Stimulated activated CD4-positive, alpha-beta T cell treated with anti-CD3 and anti-CD28 coated beads, Interleukin-12 subunit alpha, Interleukin-12 subunit beta, amount 100 ng/mL, for 4 hours (primary cell): ENCODE measurements at places on chromosomes 13 and 19.

GRCh38 chr13:71610876-71611275 lies 256.1 kb downstream of the DACH1 start:
- no peak for DNase-seq

- DNase-seq, result no peak
Measured at GRCh38 chr19:4316956-4317355, 12.6 kb downstream of the FSD1 start.

DNA sequence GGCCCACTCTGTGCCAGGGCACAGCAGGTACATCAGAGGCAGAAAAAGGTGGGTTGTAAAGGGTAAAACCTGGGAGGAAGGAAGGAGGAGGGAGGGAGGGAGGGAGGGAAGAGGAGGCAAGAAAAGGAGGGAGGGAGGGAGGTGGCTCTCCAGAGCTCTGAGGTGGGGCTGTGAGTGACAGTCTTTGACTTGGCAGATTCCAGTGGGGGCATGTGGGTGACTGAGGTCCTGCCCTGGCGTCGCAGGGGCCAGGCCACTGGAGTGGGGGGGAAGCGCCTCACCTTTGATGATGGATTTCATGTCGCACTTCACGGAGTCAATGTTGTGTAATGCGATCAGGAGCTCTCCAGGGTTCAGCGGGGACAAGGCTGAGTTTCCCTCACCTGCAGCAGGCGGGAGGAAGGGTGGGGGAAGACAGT lies 6.0 kb upstream of the RSPH6A start:
- DNase-seq, result no peak

DNA sequence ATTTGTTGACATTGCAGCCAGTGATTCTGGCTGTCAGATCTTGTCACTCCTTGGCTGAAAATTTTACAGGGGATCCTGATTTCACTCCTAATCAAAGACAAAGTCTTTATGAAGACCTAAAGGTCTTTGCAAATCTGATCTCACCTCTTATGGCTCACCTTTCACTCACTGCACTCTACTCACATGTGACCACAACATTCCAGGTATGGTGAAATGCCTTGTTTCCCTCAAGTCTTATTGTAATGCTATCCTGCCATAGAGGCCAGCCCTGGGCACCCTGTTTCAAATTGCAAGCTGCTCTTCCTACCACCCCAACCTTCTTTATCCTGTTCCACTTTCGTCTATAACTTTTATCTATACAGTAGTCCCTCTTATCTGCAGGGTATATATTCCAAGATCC lies 200.1 kb downstream of the NDFIP2 start:
- DNase-seq, result no peak

- DNase-seq, result no peak
Measured at GRCh38 chr13:75864718-75865117, 228.6 kb downstream of the LMO7 start.

DNA sequence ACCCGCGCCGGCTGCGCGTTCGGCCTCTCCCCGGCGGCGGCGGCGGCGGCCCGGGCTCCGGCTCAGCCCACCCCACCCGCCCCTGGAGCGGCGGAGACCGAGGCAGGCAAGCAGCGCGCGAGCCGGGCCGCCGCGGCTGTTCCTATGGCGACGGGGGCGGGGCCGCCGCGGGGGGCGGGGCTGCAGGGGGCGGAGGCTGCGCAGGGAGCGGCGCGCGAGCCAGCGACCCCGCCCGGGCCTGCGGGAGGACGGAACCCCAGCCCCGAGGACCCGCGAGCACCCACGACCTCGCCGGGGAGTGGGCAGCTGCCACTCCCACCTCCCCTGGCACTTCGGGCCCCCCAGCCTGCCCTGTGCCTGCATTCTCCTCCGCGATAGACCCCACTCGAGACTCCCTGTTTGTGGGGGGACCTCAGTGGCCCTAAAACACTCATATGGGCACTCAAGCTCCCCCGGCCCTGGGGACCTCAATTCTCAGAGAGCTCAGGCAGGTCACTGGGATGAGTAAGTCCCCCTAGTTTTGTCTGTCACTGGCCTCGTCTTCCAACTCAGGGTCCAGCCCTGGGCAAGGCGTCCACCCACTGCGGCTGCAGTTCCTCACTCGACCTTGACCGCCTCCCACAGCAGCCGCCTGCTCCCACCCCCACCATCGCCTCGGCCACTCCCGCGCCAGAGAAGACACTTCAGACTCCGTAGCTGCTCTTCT lies at the start of gene CTXN1:
TSS of gene CTXN1 (minus strand) at position 115 of the 706 bp plus-strand sequence. CDS start 597 bp downstream, outside the sequence.
- DNase-seq, result peak; percentile 82

- peak; percentile 71 for DNase-seq
Measured at GRCh38 chr19:56367829-56368711, 25.3 kb downstream of the ZNF582 start.

GRCh38 chr19:42276821-42277220 lies 7.8 kb downstream of the CIC start:
- DNase-seq, result no peak

DNA sequence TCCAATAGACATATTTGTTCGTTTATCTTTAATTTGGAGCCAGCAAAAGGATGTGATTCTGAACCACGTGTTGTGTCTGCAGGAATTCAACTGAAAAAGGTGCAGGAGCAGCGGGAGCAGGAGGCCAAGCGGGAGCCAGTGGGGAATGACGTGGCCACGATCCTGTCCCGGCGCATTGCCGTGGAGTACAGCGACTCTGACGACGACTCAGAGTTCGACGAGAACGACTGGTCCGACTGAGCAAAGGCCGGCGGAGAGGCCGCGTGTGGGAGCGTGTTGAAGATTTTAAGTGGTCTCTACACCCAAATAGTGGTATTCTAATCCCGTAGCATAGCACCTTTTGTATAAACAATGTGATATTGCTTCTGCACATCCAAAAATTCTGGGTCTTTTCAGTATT lies 75.0 kb downstream of the GPR12 start:
- no peak for DNase-seq

DNA sequence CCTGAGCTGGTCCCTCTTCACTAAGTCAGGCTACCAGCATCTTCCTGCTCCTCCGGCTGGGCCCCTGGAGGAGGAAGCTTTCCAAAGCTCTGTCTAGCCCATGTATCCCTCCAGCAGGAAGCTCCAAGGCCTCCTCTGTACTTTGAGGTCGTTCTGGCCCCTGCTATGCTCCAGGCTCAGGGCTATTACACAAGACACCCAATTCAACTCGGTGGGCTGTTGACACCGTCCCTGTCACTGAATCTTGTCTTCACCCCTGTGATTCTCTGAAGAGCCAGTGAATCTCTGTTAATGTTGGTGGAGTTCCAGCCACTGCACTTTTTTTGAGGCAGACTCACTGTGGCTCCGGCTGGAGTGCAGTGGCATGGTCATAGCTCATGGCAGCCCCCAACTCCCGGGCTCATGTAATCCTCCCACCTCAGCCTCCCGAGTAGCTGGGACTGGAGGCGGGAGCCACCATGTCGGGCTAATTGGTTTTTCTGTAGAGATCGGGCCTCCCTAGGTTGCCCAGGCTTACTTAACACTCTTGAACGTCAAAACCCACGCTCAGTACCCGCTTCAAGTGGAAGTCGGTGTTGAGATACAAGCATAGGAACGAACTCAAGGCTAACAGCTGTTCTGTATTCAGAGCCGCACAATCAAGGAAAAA lies 512 bp upstream of the REX1BD start:
- DNase-seq, result no peak

GRCh38 chr13:70370924-70371323 lies 262.7 kb upstream of the KLHL1 start:
- no peak for DNase-seq

DNA sequence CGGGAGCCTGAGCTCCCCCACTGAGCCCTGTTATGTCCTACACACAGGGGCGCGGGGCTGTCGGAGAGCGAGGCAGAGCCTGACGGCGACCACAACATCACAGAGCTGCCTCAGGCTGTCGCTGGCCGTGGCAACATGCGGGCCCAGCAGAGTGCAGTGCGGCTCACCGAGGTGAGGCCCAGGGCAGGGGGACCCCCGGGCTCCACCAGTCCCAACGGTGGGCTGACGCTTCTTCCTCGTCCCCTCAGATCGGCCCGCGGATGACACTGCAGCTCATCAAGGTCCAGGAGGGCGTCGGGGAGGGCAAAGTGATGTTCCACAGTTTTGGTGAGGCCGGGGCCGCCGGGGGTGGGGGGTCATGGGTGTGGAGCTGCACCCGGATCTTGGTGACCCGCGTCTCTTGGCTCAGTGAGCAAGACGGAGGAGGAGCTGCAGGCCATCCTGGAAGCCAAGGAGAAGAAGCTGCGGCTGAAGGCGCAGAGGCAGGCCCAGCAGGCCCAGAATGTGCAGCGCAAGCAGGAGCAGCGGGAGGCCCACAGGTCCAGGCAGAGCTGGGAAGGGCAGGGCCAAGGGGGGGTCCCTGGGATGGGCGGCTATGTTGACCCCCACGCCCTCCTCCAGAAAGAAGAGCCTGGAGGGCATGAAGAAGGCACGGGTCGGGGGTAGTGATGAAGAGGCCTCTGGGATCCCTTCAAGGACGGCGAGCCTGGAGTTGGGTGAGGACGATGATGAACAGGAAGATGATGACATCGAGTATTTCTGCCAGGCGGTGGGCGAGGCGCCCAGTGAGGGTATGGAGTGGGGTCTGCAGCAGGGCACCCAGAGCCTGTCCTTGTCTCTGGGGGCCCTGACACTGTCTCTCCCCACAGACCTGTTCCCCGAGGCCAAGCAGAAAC lies 1.2 kb upstream of the P2RY11 start:
- DNase-seq, result no peak

DNA sequence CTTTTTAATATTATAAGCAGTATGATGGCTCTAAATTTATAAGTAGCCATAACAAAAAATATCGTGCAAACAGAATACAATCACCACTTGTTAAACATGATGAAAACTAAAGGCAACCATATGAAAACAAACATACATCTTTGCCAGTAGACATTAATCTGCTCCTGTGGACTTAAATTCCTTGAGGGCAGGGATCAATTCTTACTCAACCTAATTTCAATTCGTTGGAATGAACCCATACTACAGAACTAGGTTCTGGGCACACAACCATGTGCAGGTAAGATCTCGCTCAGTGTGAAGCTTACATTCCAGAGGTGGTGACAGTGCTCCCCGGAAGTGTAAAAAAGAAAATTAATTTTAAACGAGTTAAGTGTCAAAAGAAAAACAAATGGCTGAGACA lies 13.4 kb downstream of the TBC1D4 start:
- DNase-seq, result no peak

GRCh38 chr13:24135674-24136300 lies 24.7 kb upstream of the SPATA13 start:
- no peak for DNase-seq

DNA sequence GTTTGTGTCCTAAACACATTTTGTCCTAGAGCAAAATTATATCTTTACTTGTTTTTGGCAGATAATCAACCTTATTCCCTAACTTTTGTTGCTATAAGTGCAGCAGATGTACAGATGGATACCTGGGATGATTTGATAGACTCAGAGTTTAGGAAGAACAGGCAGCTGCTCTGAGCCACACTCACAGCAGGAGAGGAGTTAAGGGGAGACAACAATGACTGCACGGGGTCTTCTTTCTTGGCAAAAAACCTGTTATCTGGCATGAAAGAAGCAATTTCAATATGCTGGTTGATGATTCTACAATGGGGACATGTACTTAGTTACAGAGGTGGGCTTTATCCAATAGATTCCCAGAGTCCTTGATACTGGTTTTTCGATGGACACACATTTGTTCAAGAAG lies 258.9 kb upstream of the PCDH9 start:
- no peak for DNase-seq

GRCh38 chr13:66829803-66830202 lies 400.3 kb downstream of the PCDH9 start:
- DNase-seq, result no peak

DNA sequence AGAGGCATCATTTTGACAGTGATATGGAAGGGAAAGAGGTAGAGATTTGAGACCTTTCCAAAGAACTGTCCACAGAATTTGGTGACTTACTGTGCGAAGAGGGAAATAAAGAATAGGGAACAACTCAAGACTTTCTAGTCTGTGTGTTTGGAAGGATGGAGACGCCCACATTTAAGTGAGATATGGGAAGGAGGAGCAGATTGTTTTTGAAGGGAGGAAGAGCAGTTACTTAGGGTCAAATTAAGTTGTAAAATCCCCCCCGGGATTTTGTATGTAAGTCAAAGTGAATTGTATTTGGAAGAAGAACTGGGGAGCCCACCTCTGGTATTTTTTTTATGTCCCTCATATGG lies 1.2 kb downstream of the USPL1 start:
- DNase-seq, result no peak

GRCh38 chr13:35648201-35648600 lies 171.7 kb upstream of the MAB21L1 start:
- DNase-seq, result no peak

GRCh38 chr13:114147803-114148520 lies 15.5 kb upstream of the RASA3 start:
- no peak for DNase-seq

DNA sequence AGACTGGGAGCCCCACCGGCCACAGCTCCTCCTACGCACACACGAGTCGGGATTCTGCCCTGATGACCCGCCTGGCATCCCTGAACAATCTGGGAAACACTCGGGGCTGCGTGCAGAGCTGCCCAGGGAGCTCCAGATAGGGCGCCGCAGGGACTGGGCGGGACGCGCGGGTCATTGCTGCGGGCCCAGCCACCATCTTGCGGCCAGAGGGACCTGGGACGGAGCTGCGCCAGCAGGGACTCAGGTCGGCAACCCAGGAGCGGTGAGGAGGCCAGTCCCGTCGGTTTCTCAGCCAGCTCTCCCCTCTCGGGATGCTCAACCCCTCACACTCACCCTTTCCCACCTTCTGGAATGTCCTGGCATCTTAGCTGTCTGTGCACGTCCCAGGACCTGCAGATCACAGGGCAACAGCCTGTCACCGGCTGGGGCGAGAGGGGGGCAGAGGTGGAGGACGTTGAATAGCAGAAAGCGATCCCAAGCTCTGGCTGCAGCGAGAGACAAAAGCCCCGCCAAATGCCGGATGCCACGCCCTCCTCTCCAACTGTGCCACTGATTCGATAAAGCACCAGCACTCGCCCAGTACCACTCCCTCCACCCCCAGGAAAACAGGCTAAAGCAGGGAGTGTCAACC lies 20.4 kb upstream of the ZNF91 start:
- peak; percentile 5 for DNase-seq

GRCh38 chr13:44224450-44225149 lies 149.0 kb upstream of the SERP2 start:
- DNase-seq, result no peak

GRCh38 chr13:21929400-21929799 lies 258.5 kb downstream of the FGF9 start:
- DNase-seq, result no peak

- no peak for DNase-seq
Measured at GRCh38 chr19:45860359-45861259, 2.3 kb downstream of the SYMPK start.

- no peak for DNase-seq
Measured at GRCh38 chr19:21585281-21585890, 80.0 kb downstream of the ZNF429 start.

GRCh38 chr13:43769529-43769928 lies 17.2 kb downstream of the ENOX1 start:
- DNase-seq, result no peak

- no peak for DNase-seq
Measured at GRCh38 chr19:33198169-33198568, 4.0 kb downstream of the LRP3 start.

GRCh38 chr13:65921933-65922332 lies 1308.2 kb downstream of the PCDH9 start:
- no peak for DNase-seq

- no peak for DNase-seq
Measured at GRCh38 chr13:108257248-108257647, 12.3 kb upstream of the TNFSF13B start.

- no peak for DNase-seq
Measured at GRCh38 chr13:21696865-21697448, 26.1 kb downstream of the FGF9 start.

GRCh38 chr13:106593132-106593531 lies 25.2 kb upstream of the ARGLU1 start:
- no peak for DNase-seq
